PC-3 (cell line): ENCODE measurements at places on chromosomes 16 and 17. TPM values are rescaled to one million over a fixed set of nuclear protein-coding genes. Genes with fewer than 3 reads are reported as not detected.

DNA sequence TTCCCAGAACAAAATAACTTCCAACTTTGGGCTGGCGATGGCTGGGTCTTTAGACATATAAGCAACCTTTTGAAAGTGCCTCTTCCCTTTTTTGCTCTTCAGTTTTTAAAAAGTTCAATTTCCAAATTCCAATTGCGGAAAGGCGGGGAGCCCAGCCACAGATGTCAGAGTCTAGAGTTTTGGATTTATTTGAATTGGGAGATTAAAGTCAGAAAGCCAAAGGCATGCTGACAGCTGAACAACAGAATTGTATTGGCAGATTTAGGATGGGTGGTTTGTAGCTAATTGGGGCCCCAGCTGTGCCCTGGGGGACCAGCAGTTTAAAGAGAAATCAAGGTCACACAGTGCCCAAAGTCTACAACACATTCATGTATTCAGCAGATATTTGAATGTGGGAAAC lies 10.5 kb downstream of the YPEL2 start:
- H3K36me3 ChIP-seq, result no peaks in the 10 kb centered on the region
- no peaks in the 10 kb centered on the region for H3K4me1 ChIP-seq
- DNase-seq, result no peak
- H3K27ac ChIP-seq, result no peak overlapping the region
- 0 out of 2 replicates have a peak, but pooled peaks cover 8% of the 10 kb centered on the region for H3K27me3 ChIP-seq

FAM117A gene
- 9.7 and 16.3 TPM in 2 replicates for total RNA-seq

DNA sequence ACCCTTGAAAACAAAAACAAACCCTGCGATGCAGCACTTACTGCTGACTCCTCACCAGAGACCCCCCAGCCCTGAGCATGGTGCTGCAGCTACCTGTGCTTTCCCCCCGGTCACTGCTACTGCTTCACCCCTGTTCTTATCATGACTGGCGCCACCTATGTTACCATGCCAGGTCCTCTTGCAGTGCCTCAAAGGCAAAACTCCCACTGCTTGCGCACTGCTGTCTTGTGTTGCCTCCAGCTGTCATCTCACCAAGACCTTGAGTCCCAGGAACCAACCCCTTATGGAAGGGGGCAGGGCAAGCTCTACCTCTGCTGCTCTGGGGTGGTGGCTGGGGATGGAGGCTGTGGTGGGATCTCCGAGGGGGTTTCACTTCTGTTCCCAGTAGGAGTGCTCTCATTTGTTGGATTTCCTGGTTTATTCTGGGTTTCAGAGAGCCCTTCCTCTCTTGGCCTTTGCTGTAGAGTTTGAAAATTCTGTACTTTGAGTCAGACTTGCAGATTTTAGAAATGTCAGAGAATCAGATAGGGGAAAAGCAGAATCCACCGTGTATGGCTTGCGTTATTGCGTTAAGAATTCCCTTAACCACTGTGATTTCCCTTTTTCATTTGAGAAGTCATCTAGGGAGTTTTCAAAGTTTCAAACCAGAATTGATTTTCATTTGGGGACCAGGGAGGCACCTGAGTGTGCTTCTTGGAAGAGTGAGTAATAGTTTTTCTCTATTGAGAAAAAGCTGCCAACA lies 96.6 kb downstream of the SPECC1 start:
- no peaks in the 10 kb centered on the region for H3K4me1 ChIP-seq
- no peak overlapping the region for H3K27ac ChIP-seq
- no peak for DNase-seq
- no peaks in the 10 kb centered on the region for H3K27me3 ChIP-seq
- no peak overlapping the region for H3K4me3 ChIP-seq

GRCh38 chr17:55228683-55229192 lies 36.0 kb upstream of the HLF start:
- no peak overlapping the region for H3K4me3 ChIP-seq
- DNase-seq, result peak; percentile 26
- H3K27ac ChIP-seq, result no peak overlapping the region
- peaks cover 2% of the 10 kb centered on the region for H3K27me3 ChIP-seq
- H3K36me3 ChIP-seq, result no peaks in the 10 kb centered on the region
- peaks cover 4% of the 10 kb centered on the region for H3K4me1 ChIP-seq

DNA sequence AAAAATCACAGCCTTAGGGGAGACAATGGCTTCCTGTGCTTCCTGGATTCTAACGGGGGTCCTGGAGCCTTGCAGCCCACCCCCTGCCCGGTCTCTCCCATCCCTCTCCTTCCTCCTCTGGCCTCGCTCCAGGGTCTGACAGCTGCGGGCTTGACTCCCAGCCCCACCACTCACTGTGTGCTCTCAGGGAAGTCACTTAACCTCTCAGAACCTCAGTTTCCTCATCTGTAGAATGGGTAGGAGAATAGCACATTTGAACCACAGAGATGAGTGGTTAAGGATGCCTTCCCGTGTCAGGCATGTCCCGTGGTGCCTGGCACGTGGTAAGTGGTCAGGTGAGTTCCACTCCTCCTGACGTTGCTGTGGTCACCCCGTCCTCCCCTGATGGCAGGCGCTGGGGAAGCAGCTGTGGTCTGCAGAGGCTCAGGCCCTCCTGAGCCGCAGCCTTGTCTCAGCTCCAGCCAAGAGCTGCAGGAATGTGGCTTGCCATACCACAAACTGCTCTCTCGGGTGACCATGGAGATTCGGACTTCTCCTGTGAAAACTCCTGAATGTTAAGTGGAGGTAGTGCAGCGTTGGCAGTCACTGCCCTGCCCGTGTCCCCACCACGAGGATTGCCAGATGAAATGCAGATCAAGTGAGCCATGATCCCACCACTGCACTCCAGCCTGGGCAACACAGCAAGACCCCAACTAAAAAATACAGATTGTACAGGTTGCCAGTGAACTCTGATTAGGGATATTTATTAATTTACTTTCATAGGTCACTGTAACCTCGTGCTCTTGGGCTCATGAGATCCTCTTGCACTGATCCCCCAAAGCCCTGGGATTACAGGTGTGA lies 85.7 kb downstream of the NT5M start:
- no peaks in the 10 kb centered on the region for H3K36me3 ChIP-seq
- H3K27ac ChIP-seq, result no peak overlapping the region
- H3K27me3 ChIP-seq, result no peaks in the 10 kb centered on the region
- no peak for DNase-seq
- H3K4me3 ChIP-seq, result no peak overlapping the region

DNA sequence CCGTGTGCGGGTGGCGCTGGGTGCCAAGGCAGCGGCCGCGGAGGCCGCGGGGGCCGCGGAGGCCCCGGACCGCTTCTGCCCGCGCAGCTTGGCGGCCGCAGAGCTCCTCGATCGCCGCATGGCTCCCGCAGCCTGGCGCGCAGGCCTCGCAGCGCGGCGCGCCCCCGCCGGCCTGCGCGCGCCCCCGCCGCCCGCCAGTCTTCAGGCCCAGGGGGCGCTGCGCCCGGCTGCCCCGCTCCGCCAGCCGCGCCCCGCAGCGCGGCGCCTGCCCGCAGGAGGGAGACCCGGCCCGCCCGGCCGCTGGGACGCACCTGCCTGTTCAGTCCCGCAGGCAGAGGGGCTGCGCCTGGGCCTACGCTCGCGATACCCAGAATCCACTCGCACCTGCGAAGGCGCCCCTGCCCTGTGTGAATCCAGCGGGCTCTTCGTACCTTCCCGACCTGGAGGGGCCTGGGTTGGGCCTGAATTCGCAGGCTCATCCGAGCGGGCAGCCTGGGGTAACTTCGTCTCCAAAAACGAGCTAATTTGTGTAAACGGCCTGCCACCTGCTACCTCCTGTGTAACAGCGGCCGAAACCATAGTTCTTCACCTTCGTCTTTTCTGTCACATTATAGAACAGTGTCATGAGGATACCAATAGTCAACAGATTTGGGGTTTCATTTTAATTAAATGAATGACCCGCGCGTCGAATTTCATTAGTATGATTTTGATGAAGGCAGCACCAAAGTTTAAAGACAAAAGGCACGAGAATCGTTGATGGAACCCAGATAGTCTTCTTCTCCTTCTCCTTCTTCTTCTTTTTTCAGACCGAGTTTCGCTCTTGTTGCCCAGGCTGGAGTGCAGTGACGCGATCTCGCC lies at the start of gene CENPV:
CENPV (minus strand) TSS at position 153 of the 858 bp plus-strand sequence; CDS start at position 120, 33 bp downstream.
- no peaks in the 10 kb centered on the region for H3K27me3 ChIP-seq
- no peaks in the 10 kb centered on the region for H3K36me3 ChIP-seq
- no peak for DNase-seq
- H3K4me3 ChIP-seq, result no peak within 1 kb of the TSS
- H3K4me1 ChIP-seq, result peaks cover 2% of the 10 kb centered on the region; the same call in 1 of the 2 replicates

DNA sequence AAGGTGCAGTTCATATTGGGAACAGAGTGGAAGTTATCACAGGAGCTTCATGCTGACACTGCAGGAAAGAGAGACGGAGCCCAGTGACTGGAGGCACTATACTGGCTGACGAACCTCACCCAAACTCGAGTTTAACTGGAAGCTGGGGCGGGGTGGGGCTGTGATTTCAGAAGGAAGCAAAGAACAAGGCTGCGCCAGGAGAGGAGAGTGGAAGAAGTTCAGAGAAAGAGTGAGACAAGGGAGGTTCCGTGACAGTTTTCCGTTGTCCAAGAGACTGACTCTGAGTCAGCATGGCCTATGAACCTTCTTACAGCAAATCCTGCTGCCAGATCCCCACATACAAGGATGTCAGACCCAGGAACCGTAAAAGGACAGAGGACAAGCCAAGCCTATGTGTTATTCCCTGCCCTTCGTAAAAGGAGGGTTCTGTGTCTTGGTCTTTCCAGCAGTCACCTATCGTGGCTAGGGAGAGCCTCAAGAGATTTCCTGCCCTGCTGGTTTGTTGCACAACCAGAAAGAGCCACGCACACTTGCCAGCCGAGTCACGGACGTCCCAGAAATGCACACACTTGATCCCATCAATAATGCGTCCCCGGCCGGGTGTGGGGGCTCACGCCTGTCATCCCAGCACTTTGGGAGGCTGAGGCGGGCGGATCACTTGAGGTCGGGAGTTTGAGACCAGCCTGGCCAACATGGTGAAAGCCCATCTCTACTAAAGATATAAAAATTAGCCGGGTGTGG lies 5.1 kb downstream of the PITPNA start:
- no peak for DNase-seq
- no peaks in the 10 kb centered on the region for H3K36me3 ChIP-seq
- peaks cover 10% of the 10 kb centered on the region for H3K4me1 ChIP-seq
- no peak overlapping the region for H3K27ac ChIP-seq

- H3K27me3 ChIP-seq, result no peaks in the 10 kb centered on the region
- no peak for DNase-seq
These were observed 70.1 kb upstream of the SHISA6 start for GRCh38 chr17:11170881-11171280.

GRCh38 chr17:49707246-49707607 lies 537 bp downstream of the SLC35B1 start:
- peaks cover 33% of the 10 kb centered on the region for H3K36me3 ChIP-seq
- H3K27ac ChIP-seq, result peak overlapping the region; percentile 80
- H3K27me3 ChIP-seq, result no peaks in the 10 kb centered on the region
- DNase-seq, result no peak

FBXW10B gene
- 7.0 and 7.2 TPM in 2 replicates for total RNA-seq

EPN3 gene
- total RNA-seq, result 20.5 and 30.1 TPM in 2 replicates

FXR2 gene
- total RNA-seq, result 51.4 and 67.2 TPM in 2 replicates

TBC1D26 gene
- not detected in 2 replicates for total RNA-seq

EVPLL gene
- 1.1 and 1.3 TPM in 2 replicates for total RNA-seq

DNAAF8 gene
- 0.58 and 1.2 TPM in 2 replicates for total RNA-seq

DNA sequence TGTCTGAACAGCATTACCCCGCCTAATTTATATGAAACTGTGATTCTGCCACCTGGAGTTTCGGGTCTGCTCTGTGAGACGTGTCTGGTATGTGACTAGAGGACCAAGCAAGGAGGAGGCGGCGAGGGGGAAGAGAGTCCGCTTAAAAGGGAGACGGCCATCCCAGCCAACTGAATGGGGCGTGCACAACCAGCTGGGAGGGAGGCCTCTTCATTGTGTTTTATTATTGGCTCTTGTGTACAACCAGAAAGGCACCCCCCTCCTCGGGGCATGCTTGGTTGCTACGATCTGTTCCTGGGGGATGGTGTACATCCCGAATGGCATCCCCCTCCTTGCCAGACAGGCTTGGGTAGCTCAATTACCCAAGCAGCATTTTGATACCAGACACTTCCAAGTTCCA lies 384.5 kb upstream of the SALL1 start:
- H3K4me1 ChIP-seq, result no peaks in the 10 kb centered on the region
- H3K36me3 ChIP-seq, result no peaks in the 10 kb centered on the region
- H3K4me3 ChIP-seq, result no peak overlapping the region
- H3K27ac ChIP-seq, result no peak overlapping the region
- H3K27me3 ChIP-seq, result no peaks in the 10 kb centered on the region

GRCh38 chr16:17184026-17184425 lies 286.7 kb downstream of the XYLT1 start:
- H3K4me1 ChIP-seq, result no peaks in the 10 kb centered on the region
- no peaks in the 10 kb centered on the region for H3K36me3 ChIP-seq
- DNase-seq, result no peak

MYH1 gene
- not detected in 2 replicates for total RNA-seq
